Lung (tissue), 17 donors: ENCODE measurements at places on chromosomes 7 and 10.
A peak's percentile ranks its signal among the peaks of the same experiment; 100 is the strongest.

GRCh38 chr10:24254180-24254579 is 45.2 kb downstream of the KIAA1217 start:
- DNase-seq: no peak

DNA sequence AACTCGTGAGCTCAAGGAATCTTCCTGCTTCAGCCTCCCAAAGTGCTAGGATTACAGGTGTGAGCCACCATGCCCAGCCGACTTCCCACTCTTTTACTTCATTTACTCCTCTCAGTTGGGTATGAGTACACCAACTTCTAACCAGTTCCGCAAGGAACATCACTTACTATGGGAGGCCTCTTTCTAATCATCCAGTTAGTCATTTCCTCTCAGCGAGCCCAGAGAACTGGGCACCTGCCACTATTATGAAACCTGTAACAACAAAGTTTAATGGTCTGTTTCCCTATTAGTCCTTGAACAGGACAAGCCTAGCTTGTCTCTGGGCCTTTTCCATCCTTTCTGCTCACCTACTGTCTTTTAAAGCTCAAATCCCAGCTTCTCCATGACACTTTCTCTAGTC is 88.8 kb downstream of the DNMBP start:
- no peak for DNase-seq

DNA sequence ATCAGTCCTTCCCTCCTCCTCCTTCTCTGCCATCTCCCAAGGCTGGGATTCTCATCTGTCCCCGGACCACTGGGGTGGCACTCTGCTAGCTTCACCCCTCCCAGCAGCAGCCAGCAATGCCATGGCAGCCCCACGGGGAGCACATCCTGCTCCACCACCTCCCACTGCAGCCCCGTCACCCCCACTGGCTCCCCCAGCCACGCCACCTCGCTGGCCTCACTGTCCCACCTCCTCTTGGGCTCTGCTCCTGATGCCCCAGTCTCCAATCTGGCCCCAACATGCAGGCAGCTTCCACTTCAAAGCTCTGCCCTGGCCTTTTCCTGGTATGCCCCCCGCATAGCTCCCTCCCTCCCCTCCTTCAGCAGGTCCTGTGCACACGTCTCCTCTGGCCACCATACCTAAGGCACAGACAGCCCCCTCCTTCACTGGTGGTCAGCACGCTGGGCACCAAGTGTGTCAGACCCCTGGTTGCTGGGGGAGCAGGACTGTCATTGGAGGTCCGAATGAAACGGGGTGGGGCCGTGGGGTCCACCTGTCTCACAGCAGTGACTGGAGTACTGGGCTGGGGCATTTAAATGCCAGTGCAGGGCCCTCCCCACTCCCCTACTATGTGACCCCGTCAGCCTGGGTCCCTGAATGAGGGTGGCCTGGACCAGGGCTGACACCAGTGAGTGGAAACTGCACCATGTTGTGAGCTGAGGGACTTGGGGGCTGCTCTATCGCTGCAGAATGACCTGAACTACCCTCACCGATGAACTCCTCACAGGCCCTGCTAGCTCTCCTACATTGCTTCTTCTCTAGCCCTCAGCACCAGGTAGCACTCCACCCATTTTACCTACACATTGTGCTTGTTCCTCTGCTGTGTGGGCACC is 38.7 kb downstream of the RASGEF1A start:
- no peak for DNase-seq

DNA sequence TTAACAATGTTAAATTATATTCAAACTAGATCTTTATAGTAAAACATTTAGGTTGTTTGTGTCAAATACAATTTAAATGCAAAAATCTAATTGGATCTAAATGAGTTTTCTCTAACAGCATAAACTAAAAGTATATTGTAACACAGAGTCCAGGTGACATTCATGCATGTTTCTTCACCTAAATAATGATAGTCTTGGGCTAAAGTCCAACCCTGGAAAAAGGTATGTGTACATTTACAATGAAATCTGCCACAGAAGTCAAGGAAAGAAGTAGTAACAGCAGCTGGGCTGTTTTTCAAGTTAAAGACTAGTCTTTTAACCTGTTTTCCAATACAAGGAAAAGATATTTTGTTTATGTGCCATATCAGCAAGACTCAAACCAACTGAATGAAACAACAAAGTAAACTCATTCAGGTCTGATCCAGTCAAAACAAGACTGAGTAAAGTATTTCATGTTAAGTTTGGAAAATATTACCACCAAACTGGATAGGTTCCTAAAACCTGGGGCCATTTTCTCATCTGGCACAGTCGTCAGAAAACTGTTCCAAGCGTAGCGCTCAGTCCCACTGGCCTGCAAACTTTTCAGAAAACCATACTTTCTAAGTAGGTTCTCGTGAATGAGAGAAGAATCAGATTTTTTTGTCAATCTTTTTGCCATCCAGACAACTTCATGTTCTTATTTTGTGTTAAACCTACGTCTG is 349.2 kb downstream of the HGF start:
- no peak for DNase-seq

DNA sequence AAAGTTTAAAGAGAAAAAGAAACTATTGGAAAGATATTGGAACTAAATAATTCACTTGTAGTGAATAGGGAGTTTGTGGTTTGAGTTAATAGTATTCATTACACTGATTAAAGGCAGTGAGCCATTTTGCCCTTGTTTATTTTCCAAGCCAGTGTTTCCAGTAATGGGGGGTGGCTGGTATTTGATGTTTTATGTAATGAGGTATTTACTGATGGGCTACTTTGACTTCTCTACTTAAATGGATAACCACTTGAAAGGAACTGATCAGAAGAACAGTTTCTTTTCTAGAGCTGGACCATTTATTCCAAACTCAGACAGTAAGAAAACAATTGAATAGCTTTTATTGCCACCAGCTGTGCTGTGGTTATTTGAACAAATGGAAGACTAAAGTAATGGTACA is 227.0 kb upstream of the HDAC9 start:
- DNase-seq: no peak

DNA sequence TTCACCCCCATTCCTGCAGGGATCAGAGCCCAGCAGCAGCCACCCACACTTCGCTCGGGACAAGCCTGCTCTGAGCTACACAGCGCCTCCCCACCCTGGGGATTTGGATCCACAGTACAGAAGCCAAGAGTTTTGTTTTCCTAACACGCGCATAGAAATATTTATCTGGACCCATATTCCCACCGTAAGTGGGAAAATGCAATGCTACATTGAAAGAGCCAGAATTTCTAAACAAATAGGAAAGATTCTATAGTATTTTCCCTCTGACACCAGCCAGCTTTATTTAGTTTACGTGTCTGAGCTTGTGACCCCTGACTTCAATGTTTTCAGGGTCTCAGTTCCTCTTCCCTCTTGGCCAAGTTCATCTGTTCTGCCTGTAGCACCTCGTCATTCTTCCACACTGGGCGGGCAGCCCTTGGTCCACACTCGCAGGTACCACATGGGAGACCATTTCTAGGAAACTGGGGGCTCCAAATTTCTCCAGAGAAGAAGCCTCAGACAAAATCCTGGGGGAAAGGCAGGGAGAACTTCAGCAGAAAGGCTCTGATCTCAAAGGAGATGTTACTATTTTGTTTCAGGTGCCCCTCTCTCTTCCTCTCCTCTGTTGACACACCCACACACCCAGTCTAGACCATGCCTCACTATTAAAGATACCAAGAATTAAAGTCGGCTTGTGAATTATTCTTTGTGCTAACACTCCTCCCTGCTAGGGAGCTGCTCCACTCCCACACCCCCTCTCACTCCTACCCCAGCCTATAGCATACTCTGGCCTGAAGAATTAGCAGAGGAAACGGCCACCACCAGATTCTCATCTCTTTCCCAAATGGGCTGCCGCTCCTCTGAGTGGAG is 116.0 kb upstream of the PCGF5 start:
- no peak for DNase-seq

- DNase-seq: no peak
These were observed 25.1 kb downstream of the HSPB1 start for GRCh38 chr7:76327610-76328009.

GRCh38 chr10:121994429-121994941 is 5.5 kb downstream of the TACC2 start:
- peak; percentile 54 for DNase-seq

DNA sequence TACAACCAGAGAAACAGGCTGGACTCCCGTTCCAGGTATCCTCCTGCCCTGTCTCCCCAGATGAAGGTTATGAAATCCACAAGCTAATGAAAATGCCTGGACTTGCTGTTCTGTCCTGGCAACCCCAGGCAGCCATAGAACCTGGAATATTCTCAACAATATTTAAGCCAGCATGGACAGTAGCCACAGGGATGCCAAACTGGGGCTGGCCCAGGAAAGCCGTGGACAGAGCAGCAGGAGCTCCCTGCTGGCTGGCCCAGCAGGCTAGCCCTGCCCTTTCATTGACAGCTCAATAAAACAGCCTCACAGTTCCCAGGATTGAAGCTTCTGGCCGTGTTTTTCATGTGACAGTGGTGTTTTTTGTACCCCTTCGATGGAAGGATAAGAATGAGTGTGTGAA is 230.6 kb downstream of the BMPER start:
- no peak for DNase-seq

GRCh38 chr10:128035557-128035973 is 90.7 kb downstream of the MKI67 start:
- no peak for DNase-seq

GRCh38 chr7:45638916-45639315 is 64.7 kb downstream of the ADCY1 start:
- DNase-seq: no peak

DNA sequence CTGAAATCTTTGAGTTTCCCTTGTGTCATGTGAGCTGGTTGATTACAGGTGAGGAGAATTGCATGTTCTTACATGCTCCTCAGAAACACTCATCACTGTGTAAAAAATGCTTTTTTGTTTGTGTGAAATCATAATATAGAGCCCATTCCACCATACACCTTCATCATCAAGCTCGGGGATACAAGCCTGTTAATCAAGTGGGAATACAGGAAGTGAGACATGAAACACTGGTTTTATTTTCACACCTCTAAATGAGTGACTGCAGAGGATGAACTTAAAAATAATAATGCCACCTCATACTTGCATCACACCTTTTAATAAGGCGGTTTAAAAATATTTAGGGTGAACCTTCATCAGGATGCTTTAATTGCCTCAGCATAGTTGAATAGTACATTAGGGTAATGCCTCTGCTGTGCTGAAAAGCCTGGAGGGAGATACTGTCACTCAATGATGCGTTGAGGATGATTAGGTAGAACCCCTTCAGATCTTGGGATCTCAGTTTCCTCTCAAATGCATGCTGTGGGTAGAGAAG is 164.6 kb downstream of the AUTS2 start:
- no peak for DNase-seq

GRCh38 chr10:49179699-49180443 is 8.3 kb downstream of the TMEM273 start:
- no peak for DNase-seq

- DNase-seq: peak; percentile 71
These were observed 32.0 kb downstream of the WAC start for GRCh38 chr10:28564905-28565304.

DNA sequence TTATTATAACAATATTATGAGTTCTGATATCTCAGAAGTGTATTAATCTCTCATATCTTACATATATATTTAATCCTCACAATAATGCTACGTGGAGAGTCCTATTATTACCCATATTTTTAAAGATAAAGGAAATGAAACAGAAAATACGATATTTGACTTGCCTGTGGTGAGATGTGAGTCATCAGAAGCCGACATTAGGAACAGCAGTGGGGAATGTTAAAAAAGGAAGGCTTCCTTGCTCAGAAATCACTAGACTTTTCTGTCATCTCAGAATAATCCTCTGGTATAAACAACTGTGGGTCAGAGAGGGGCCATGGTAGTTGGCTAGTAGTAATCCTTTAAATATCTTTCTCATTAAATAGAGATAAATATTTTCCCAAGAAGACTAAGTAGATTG is 402.3 kb upstream of the PCDH15 start:
- no peak for DNase-seq

GRCh38 chr10:70588255-70588654 is 14.3 kb downstream of the PRF1 start:
- DNase-seq: no peak
